ENCODE measurements at places on chromosomes 1 and 21. TPM values are rescaled to one million over a fixed set of nuclear protein-coding genes. Genes with fewer than 3 reads are reported as not detected.

Gene PTGFR
- total RNA-seq: not detected

GRCh38 chr1:24745711-24746413 lies 615 bp downstream of the CLIC4 start:
- peak overlapping the region; percentile 80 for H3K4me3 ChIP-seq
- no peaks in the 10 kb centered on the region for H3K36me3 ChIP-seq
- DNase-seq: no peak
- peak overlapping the region; percentile 67 for H3K27ac ChIP-seq
- H3K27me3 ChIP-seq: no peaks in the 10 kb centered on the region

- no peaks in the 10 kb centered on the region for H3K4me1 ChIP-seq
- H3K36me3 ChIP-seq: no peaks in the 10 kb centered on the region
- H3K4me3 ChIP-seq: no peak overlapping the region
Observed at GRCh38 chr1:54137534-54138061, 15.2 kb downstream of the CDCP2 start.

- DNase-seq: peak; percentile 93
- H3K27ac ChIP-seq: no peak overlapping the region
- no peak overlapping the region for H3K4me3 ChIP-seq
- no peaks in the 10 kb centered on the region for H3K27me3 ChIP-seq
- H3K4me1 ChIP-seq: no peaks in the 10 kb centered on the region
Observed at GRCh38 chr1:19715334-19716203, 50.9 kb downstream of the HTR6 start.

DNA sequence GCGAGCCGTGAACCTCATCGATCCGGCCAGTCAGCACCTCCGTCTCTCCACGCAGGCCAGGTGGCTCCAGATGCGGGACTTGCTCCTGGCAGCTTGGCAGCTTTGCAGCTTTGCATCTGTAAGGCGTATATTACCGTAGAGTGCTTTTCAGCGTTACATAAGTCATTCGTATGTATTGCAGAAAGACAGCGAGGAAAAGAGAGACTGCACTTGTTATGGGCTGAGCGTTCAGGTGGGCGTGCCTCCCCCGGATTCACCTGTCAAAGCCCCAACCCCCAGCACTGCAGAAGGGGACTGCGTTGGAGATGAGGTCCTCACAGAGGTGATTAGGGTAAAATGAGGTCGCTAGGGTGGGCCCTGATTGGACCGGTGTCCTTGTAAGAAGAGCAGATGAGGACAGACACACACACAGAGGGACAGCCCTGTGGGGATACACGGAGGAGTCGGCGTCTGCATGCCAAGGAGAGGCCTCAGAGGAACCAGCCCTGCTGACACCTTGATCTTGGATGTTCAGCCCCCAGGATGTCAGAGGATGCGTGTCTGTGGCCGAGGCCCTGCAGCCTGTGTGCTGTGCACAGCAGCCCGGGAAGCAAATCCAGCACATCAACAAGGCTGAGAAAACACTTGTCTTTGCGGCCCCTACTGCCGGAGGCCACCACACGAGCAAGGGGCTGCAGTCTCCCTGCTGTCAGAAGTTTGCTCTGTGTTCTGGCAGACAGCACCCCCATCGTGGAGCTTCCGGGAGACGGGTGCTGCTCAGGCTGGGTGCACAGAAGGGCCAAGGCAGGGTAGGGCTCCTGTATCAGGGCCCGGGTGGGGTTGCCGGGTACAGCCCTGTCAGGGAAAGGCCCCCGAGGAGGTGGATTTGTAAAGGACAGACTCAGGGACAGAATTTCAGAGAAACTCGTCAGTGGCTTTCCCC lies 10.9 kb upstream of the AGPAT3 start:
- H3K4me1 ChIP-seq: peaks cover 7% of the 10 kb centered on the region
- no peak overlapping the region for H3K4me3 ChIP-seq
- H3K27me3 ChIP-seq: no peaks in the 10 kb centered on the region
- H3K36me3 ChIP-seq: no peaks in the 10 kb centered on the region

DNA sequence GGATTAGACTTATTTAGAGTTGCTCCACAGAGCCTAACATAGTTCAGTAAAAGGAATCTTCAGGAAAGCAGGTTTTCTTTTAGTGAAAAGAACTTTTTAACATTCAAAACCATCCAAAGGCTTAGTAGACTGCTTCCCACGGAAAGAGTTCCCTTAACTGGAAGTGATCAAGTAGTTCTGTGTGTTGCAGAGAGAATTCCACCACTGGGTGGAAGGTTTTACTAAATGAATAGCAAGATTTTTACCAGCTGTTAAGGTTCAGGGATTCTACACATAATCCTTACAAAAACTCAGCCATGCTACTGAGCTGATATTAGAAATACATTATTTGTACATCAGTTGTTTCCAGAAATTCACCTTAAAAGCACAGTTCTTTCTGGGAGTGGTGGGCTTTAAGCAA lies 119.7 kb downstream of the GDAP2 start:
- no peaks in the 10 kb centered on the region for H3K4me1 ChIP-seq
- no peak for DNase-seq
- no peaks in the 10 kb centered on the region for H3K36me3 ChIP-seq
- H3K27me3 ChIP-seq: peaks cover 7% of the 10 kb centered on the region
- H3K4me3 ChIP-seq: no peak overlapping the region

Gene PLA2G2F
- total RNA-seq: 0.12 TPM

DNA sequence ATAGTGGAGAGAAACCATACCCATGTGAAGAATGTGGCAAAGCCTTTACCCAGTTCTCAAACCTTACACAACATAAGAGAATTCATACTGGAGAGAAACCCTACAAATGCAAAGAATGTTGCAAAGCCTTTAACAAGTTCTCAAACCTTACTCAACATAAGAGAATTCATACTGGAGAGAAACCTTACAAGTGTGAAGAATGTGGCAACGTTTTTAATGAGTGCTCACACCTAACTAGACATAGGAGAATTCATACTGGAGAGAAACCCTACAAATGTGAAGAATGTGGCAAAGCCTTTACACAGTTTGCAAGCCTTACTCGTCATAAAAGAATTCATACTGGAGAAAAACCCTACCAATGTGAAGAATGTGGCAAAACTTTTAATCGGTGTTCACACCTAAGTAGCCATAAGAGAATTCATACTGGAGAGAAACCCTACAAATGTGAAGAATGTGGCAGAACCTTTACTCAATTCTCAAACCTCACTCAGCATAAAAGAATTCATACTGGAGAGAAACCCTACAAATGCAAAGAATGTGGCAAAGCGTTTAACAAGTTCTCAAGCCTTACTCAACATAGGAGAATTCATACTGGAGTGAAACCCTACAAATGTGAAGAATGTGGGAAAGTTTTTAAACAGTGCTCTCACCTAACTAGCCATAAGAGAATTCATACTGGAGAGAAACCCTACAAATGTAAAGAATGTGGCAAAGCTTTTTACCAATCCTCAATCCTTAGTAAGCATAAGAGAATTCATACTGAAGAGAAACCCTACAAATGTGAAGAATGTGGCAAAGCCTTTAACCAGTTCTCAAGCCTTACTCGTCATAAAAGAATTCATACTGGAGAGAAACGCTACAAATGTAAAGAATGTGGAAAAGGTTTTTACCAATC lies 80.0 kb downstream of the JMJD4 start:
- H3K27me3 ChIP-seq: no peaks in the 10 kb centered on the region
- peaks cover 19% of the 10 kb centered on the region for H3K36me3 ChIP-seq
- DNase-seq: no peak

Gene CA14
- 0.39 TPM for total RNA-seq

Gene ARMH1
- total RNA-seq: 3.2 TPM

Gene SH2D1B
- total RNA-seq: 0.12 TPM

- H3K27me3 ChIP-seq: no peaks in the 10 kb centered on the region
- no peak overlapping the region for H3K4me3 ChIP-seq
- DNase-seq: no peak
- H3K4me1 ChIP-seq: peaks cover 36% of the 10 kb centered on the region
- peak overlapping the region; percentile 96 for H3K27ac ChIP-seq
Observed at GRCh38 chr1:27958513-27958912, 1.3 kb upstream of the XKR8 start.

Gene SPOCD1
- total RNA-seq: 5.0 TPM

DNA sequence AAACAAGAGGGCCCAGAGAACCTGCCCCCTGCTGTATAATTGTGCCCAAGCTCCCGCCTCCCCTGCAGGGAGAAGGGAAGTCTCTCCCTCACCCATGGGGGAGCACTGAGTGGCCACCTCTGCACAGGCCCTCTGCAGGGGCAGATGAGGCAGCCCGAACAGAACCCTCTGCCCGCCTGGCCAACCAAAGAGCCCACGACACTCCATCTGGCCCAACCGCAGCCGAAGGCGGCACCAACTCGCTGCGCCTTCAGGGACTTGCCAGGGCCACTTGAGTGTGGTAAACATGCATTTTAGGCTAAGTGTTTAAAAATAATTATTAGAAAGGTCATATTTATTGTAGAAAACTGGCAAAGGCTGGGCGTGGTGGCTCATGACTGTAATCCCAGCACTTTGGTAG lies 34.6 kb upstream of the CCSAP start:
- no peaks in the 10 kb centered on the region for H3K36me3 ChIP-seq
- H3K27me3 ChIP-seq: no peaks in the 10 kb centered on the region
- no peak overlapping the region for H3K4me3 ChIP-seq
- no peak overlapping the region for H3K27ac ChIP-seq
- H3K4me1 ChIP-seq: no peaks in the 10 kb centered on the region

DNA sequence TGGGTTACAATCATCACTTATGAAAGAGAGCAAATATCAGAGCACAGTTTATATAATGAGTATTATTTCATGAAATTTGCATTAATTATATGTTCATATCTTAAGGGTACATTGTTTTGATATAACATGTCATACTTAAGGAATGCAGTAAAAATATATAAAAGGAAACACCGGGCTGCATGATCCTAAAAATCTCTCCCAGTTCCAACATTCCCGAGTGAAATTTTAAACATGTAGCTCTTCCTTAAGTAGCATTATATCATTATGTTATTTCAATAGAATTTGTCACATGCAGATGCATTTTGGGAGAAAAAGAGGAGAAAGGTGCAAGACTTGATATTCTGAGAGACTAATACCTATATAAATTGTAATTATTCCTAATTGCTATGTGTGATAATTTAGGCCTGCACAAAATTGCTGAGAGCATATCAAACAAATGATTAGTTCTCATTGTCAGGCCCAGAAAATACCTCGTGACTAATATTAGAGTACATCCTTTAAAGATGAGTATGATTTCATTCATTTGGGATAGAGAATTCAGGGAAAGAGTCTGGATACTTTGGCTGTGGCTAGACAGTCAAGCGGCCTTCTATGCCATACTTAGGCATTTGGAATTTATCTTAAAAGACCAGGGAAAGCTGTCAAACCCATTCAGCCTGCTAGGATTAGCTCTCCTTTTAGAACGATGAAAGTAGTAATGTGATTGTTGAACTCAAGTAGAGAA lies 86.8 kb downstream of the ADGRL2 start:
- no peaks in the 10 kb centered on the region for H3K27me3 ChIP-seq
- H3K27ac ChIP-seq: no peak overlapping the region
- no peak overlapping the region for H3K4me3 ChIP-seq
- DNase-seq: no peak

Gene CIART
- total RNA-seq: 0.22 TPM

GRCh38 chr1:184479435-184480167 lies 92.8 kb downstream of the C1orf21 start:
- no peak overlapping the region for H3K27ac ChIP-seq
- H3K27me3 ChIP-seq: no peaks in the 10 kb centered on the region
- H3K36me3 ChIP-seq: no peaks in the 10 kb centered on the region
- no peak overlapping the region for H3K4me3 ChIP-seq
- no peak for DNase-seq
- H3K4me1 ChIP-seq: peaks cover 10% of the 10 kb centered on the region

Gene FAM3B
- not detected for total RNA-seq

DNA sequence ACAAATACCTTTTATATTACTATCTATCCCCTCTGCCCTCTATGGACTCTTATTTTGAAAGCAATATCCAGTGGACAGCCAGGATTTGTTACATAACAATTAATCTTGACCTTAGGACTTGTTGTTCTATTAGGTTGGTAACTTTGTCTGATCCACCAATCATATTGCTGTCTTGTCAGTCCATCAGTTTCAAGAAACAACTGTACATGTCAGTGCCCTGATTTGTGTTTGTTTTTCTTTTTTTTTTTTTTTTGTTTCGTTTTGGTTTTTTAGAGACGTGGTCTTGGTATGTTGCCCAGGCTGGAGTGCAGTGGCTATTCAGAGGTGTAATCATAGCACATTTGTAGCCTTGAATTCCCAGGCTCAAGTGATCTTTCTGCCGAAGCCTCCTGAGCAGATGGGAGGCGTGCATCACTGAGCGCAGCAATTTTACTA lies 1.5 kb upstream of the SCP2 start:
- H3K27me3 ChIP-seq: no peaks in the 10 kb centered on the region
- peaks cover 5% of the 10 kb centered on the region for H3K4me1 ChIP-seq
- H3K36me3 ChIP-seq: no peaks in the 10 kb centered on the region

DNA sequence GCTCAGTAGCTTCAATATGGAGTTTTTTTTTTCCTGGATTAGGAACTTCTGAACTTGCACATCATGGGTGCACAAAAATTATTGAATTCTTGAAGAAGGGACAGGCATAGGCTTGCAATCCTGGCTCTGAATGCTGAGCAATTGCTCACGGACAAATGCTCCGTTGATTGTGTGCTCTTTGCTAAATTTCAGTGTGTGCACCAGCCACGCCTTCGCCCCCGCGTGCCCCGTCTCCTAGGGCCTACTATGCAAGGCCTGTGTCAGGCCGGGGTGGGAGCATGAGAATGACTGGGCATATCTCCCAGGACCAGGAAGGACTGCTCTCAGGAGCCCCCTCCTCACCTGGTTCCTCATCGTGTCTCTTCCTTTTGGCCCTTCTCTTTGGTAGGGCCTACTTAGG lies 17.4 kb downstream of the IL6R start:
- no peaks in the 10 kb centered on the region for H3K36me3 ChIP-seq
- peak overlapping the region; percentile 39 for H3K27ac ChIP-seq
- no peak for DNase-seq

All from HCT116 (cell line).